Pancreas (tissue), 10 donors: ENCODE measurements at places on chromosomes 5 and 9. TPM values are rescaled to one million over a fixed set of nuclear protein-coding genes. Genes with fewer than 3 reads are reported as not detected.

Gene ZNF879
- 2.5 TPM for polyA plus RNA-seq

DNA sequence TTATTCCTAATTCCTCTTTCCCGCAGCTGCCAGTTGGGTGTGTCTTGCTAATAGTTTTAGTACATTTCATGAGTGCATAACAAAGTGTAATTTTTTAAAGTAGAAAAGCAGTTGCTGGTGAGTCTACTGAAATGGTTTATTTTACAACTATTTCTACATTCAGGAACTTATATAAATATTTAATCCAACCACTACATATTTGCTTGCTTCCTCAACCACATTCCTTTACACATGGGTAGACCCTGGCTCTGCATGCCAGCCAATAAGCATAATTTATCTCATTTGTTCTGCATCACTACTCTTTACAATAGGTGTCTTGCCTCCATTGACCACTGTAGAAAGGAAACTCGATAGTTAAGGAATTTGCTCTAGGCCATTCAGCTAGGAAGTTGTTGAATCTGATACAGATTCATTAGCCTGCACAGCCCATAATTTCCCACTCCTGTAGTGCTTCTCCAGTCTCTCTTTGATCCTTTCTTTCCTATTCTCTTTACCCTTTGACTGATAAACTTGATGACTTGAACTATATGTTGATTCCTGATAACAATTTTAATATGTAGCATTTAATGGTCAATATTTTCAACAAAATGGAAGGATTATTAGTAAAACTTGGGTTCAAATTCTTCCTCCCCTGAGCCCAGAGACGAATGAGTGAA, 342.5 kb upstream of the ACTBL2 start:
- DNase-seq = no peak

- DNase-seq = no peak
Observed at GRCh38 chr5:83011985-83012384, 65.2 kb downstream of the TMEM167A start.

- no peak for DNase-seq
Observed at GRCh38 chr5:14445576-14446290, 135.9 kb upstream of the OTULINL start.

GRCh38 chr9:35974800-35975199, 16.8 kb upstream of the OR2S2 start:
- no peak for DNase-seq
